ENCODE measurements at places on chromosomes 16 and 17. TPM values are rescaled to one million over a fixed set of nuclear protein-coding genes. Genes with fewer than 3 reads are reported as not detected.

OXLD1 gene
- total RNA-seq = 36.7 TPM

DNA sequence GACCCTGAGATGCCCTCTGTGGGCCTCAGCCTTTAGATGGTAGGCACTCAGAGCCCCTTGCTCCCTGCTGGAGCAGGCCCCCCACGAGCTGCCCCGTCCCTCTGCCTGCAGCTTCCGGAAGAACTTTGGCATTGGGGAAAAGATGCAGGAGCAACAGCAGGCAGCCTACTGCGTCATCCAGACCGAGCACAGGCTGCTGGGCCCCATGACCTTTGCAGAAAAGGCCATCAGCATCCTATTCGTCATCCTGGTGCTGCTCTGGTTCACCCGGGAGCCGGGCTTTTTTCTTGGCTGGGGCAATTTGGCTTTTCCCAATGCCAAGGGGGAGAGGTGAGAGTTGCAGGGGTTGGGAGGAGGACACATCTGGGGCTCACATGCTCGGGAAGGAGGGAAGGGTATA is 12.7 kb upstream of the FOXN1 start:
- no peak for DNase-seq

UTP18 gene
- total RNA-seq = 37.0 TPM

- DNase-seq = no peak
These were observed 465 bp upstream of the PRSS22 start for GRCh38 chr16:2858245-2859025.

TIMP2 gene
- 3.5 TPM for total RNA-seq

DNA sequence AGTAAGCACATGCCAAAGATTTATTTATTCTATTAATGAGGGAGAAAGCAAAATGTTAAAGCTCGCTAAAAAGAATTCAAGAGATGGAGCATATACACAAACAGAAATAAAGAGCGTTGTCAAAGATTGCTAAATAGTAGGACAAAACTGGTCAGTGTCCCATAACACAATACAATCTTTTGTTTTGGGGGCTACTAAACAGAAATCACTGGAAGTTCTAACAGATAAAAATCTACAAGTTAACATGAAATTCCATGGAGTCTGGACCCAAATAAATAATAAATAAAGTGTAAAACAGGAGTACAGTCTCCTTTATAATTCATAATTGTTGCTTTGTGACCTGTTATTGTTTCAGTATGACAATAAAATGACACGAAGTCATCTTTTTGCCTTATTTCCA is 115.2 kb upstream of the CNTNAP4 start:
- DNase-seq = no peak

GRCh38 chr16:19645557-19645981 is 72.5 kb downstream of the KNOP1 start:
- DNase-seq = no peak

CEMP1 gene
- 0.16 TPM for total RNA-seq

GRCh38 chr16:2595393-2596205 is 57.8 kb downstream of the PDPK1 start:
- DNase-seq = no peak

DNA sequence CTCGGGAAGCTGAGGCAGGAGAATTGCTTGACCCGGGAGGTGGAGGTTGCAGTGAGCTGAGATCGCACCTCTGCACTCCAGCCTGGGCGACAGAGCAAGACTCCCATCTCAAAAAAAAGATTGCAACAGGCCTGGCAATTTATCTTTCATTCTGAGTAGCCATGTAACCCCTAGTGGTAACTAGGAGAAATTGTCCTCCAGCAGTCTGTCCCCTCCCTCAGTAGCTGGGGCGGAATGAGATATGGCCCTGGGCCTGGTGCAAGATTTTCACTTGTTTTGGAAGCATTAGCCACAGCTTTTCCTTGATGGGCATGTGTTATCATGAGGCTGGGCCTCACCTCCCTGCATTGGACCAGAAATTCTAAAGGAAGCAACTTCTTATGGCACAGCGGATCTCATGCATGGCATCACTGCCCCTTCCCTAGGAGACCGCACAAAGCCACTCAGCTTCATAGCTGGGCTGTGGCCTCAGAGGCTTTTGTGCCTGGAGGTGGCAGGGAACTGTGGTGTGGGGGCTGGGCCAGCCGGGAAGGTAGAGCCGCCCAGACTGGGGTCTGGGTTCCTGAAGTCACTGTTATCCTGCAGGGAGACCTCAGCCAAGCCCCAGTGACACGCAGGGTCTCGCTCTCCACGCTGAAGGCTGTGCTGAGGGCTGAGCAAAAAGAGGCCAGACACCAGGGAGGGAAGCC is 13.4 kb downstream of the NATD1 start:
- no peak for DNase-seq

DNA sequence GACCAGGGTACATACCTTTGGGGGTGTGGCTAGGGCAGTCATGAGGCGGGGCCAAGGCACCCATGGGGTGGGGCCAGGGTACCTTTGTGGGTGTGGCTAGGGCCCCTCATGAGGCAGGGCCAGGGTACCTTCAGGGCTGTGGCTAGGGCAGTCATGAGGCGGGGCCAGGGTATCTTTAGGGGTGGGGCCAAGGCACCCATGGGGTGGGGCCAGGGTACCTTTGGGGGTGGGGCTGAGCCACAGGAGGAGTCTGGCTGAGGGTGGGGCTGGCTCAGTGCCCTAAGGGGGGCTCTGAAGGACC is 3.5 kb downstream of the GNG13 start:
- DNase-seq = no peak

- no peak for DNase-seq
These were observed 2.0 kb downstream of the DYNLL2 start for GRCh38 chr17:58085039-58085715.

PRAC1 gene
- not detected for total RNA-seq

IL34 gene
- total RNA-seq = 0.71 TPM

DNA sequence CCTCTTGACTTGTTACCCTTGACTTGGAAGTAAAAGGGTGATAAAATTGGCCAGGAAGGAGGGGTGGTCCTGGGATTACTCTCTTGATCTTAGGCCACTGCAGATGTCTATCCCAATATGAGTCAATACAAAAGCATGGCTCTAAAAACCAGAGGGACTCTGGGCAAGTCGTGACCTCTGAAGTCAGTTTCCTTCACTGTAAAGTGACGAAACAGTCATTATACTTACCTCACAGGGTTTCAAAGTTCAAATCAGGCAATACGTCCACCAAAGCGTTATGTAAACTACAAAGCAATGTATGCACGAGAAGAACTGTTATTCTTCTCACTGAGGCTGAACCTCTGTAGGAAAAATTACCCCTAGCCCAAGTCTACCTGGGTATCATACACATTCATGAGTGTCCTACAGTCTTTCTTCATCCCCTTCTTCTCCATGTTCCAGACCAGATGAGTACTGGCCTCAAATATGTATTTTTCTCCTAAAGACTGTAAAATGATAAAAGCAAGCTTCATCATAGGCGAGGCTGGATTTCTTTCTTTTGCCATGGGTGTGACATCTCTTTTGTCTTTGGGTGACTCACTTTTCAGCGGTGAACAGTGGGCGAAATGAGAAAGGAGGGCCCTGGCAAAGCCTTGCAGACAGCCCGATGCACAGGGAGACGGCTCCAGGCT is 34.5 kb upstream of the CLEC18B start:
- DNase-seq = no peak

MYH2 gene
- total RNA-seq = not detected

DNA sequence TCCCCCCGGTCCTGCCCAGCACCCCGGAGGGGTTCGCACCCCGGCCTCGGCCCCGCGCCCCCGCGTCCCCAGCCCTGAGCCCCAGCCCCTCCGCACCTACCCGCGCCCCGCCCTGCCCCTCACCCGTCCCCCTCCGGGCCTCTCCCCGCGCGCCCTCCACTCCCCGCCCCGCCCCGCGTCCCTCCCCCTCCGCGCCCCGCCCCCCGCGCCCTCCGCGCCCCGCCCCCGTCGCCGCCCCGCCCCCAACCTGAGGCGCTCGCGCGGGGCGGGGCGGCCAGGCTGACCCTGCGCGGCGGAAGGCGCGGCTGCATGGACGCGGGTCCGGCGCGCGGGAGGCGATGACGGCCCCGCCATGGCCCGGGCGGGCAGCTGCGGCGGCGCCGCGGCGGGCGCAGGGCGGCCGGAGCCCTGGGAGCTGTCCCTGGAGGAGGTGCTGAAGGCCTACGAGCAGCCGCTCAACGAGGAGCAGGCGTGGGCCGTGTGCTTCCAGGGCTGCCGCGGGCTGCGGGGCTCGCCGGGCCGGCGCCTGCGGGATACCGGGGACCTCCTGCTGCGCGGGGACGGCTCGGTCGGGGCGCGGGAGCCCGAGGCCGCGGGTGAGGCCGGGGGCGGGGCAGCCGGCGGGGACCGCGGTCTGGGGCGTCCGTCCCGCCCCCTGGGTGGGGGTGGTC is at the start of gene SPIRE2:
TSS of gene SPIRE2 (plus strand) at position 277 of the 671 bp plus-strand sequence. CDS start at position 353, 76 bp downstream.
- DNase-seq = peak; percentile 71

DNA sequence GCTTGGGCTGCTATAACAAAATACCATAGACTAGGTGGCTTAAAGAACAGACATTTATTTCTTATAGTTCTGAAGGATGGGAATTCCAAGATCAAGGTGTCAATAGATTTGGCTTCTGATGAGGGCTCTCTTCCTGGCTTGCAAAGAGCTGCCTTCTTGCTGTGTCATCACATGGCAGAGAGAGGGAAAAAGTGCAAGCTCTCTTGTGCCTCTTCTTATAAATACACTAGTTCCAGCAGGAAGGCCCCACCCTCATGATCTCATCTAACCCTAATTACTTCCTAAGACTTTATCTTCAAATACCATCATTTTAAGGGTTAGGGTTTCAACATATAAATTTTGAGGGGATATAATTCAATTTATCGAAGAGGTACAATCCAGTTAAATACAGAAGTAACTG is 30.6 kb downstream of the ABCA9 start:
- DNase-seq = no peak

PLCG2 gene
- total RNA-seq = 449 TPM

DNA sequence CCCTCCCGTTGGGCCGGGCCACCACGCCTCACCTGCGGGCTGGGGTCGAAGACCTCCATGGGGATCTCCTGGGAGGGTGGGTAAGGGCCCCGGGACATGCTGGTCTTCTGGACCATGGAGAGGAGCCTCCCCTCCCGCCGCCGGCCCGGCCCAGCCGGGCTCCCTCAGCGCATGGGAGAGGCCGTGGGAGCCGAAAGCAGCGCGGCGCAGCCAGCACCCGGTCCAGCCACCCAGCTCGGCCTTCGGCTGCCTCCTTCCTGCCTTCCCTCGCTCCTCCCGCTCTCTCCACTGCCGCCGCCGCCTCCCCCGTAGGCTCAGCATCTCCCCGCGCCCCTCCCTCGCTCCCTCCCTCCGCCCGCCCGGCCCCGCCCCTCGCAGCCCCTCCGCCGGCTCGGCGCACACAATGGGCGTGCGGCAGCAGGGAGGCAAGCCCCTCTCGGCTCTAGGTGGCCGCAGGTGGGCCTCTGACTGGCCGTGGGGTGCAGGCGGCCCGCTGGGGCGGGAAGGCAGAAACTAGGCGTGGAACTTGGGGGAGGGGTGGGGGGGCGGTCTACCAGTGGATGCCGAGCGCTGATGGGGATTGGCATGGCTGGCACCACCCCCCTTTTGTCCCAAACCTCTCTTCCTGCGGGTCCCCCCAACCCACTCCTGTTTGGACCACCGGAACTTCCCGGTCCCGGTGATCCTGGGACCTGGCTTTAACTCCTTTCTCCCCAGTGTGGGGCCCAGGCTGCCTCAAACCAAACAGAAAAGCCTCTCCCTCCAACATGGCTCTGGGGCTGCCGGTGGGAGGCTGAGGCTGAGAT is at the start of gene CACNB1:
TSS of gene CACNB1 (minus strand) at position 290 of the 806 bp plus-strand sequence. CDS start at position 116, 174 bp downstream.
- peak; percentile 59 for DNase-seq

DNA sequence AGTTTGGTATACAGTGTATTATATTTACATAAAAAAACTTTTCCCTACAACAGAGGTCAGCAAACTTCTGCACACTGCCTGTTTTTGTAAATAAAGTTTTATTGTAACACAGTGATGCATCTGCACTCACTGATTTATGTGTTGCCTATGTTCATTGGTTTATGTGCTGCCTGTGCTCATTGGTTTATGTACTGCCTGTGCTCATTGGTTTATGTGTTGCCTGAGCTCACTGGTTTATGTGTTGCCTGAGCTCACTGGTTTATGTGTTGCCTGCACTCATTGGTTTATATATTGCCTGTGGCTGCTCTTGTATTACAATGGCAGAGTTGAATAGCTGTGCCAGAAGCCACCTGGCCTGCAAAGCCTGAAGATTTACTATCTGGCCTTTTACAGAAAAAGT is 81.6 kb downstream of the MYH11 start:
- no peak for DNase-seq

TMEM100 gene
- not detected for total RNA-seq

Measured in activated B cell treated with CpG ODN at 0.5 μM for 24 hours (primary cell).